Activated CD4-positive, alpha-beta T cell treated with anti-CD3 and anti-CD28 coated beads, Interleukin-2, amount 50 U/mL, for 4 hours (primary cell): ENCODE measurements at places on chromosomes 16 and 17.

- DNase-seq, result peak; percentile 35
Measured at GRCh38 chr17:80034791-80035686, 633 bp downstream of the TBC1D16 start.

GRCh38 chr16:50941681-50942080, 199.8 kb downstream of the CYLD start:
- no peak for DNase-seq

DNA sequence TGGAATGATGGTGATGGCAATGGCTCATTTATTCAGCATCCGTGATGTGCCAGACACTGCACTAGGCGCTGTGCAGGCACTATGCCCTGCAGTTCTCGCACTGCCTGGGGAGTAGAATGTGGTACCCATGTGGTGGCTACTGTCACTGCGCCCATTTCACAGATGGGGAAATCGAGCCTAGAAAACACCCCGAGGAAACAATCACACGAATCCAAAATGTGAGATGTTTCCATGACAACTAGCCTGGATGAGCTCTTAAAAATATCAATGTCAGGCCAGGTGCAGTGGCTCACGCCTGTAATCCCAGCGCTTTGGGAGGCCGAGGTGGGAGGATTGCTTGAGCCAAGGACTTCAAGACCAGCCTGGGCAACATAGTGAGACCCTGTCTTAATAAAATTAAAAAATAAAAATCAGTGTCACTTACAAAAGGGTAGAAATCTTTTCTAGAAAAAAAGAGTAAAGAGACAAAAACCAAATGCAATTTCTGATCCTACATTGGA, 57.9 kb upstream of the TNRC6A start:
- DNase-seq, result no peak

DNA sequence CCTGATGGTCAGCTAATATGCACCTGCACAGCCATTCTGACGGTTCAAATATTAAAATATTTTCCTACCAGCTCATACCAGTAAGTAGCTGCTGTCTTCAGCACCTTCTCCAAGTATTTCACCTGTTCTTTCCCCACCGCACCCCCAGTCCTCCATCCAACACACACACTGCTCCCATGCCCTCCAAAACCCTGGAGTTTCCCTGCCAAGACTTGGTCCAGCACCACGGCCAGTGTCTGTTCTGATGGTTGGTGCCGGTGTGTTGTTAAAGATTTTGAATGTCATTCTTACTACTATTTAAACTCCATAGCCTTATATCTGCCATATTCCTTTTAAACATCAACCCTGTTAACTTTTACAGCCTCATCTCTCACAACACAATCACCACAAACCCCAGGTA, 142.4 kb downstream of the GSG1L start:
- no peak for DNase-seq
